H1 (cell line): ENCODE measurements at places on chromosomes 2 and 18. TPM values are rescaled to one million over a fixed set of nuclear protein-coding genes. Genes with fewer than 3 reads are reported as not detected.

GRCh38 chr2:2827046-2827636 is 496.1 kb upstream of the MYT1L start:
- peak; percentile 17 for DNase-seq
- no peak overlapping the region for H3K27ac ChIP-seq
- H3K27me3 ChIP-seq = no peaks in the 10 kb centered on the region
- no peaks in the 10 kb centered on the region for H3K4me1 ChIP-seq
- H3K4me3 ChIP-seq = no peak overlapping the region

Gene DSG3
- total RNA-seq = 0.06 and 0.07 TPM in 2 replicates

Gene B3GNT7
- total RNA-seq = 72.5 and 73.1 TPM in 2 replicates

Gene TRIM43
- total RNA-seq = not detected in 2 replicates

- no peak overlapping the region for H3K4me3 ChIP-seq
- H3K27me3 ChIP-seq = no peaks in the 10 kb centered on the region
- H3K27ac ChIP-seq = no peak overlapping the region
- DNase-seq = no peak
Observed at GRCh38 chr2:98952966-98953365, 16.9 kb upstream of the CRACDL start.

- no peaks in the 10 kb centered on the region for H3K36me3 ChIP-seq
- 0 out of 2 replicates have a peak, but pooled peaks cover 5% of the 10 kb centered on the region for H3K4me1 ChIP-seq
- H3K27me3 ChIP-seq = no peaks in the 10 kb centered on the region
- no peak overlapping the region for H3K27ac ChIP-seq
- H3K4me3 ChIP-seq = no peak overlapping the region
Observed at GRCh38 chr2:8162552-8162951, 519.3 kb upstream of the ID2 start.

GRCh38 chr2:60581433-60582282 is 28.2 kb upstream of the BCL11A start:
- H3K4me1 ChIP-seq = no peaks in the 10 kb centered on the region
- H3K27me3 ChIP-seq = peaks cover 1% of the 10 kb centered on the region
- H3K4me3 ChIP-seq = peak overlapping the region; percentile 55
- no peak overlapping the region for H3K27ac ChIP-seq
